ENCODE measurements at places on chromosomes 6 and 20.
A peak's percentile ranks its signal among the peaks of the same experiment; 100 is the strongest.

GRCh38 chr20:38108986-38109541 is 56.0 kb downstream of the TGM2 start:
- no peak for DNase-seq

- DNase-seq = no peak
Measured at GRCh38 chr20:52768694-52769093, 203.5 kb upstream of the TSHZ2 start.

GRCh38 chr20:57317789-57318371 is 11.7 kb upstream of the SPO11 start:
- no peak for DNase-seq

DNA sequence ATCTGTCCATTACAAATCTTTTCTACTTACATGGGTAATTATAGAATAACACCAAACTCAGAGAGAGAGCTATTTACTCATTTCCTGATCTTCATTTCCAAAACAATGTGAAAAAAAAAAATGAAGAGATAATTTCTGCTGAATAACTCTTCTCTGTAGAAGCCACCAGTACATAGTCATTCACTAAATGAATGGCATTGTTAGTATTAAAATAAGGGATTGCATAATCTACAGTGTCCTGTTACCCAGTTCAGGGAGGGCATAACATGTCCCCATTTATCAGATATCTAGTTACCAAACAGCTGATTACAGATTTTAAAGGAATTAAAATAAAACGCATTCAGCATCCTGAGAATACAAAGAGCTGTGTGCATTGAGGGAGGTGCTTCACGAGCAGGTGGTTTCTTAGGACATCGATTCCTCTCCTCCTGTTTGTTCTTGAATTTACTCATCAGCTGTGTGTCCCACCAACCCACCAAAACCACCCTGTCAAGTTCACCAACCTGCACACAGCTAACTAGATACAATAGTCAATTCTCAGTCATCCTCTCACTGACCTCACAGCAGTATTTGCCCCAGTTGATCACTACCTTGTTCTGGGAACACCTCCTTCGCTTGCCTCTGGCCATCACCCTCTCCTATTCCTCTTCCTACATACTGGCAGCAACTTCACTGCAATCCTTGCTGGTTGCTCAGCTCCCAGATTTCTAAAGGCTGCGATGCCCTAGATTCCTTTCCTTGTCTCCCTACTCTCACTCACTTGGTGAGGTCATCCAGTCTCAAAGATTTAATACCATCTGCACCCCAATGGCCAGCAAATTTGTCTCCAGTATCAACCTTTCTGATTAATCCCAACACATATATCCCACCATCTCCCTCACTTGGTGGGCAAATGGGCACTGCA is 18.7 kb downstream of the CNKSR3 start:
- DNase-seq = no peak

GRCh38 chr6:153539602-153540001 is 408.5 kb upstream of the RGS17 start:
- no peak for DNase-seq

- no peak for DNase-seq
Measured at GRCh38 chr6:109093732-109094415, 772 bp downstream of the SESN1 start.

DNA sequence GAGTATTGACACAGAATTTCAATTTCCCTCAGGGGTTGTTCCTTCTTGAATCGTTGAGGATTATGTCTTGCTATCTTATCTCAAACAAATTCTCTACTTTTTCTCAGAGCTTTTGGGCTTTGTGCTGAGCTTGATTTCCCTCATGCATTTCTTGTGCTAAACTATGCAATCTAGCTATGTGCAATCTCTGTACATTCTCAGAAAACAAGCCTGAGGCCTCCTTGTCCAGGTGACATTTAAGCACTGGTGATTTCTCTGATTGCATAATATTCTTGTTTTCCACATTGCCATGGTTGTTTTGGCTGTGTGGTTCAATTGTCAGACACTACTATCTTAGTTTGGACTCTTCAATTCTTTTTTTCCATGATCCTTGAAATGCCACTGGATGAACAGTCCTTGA is 81.2 kb upstream of the MAN1A1 start:
- DNase-seq = no peak

DNA sequence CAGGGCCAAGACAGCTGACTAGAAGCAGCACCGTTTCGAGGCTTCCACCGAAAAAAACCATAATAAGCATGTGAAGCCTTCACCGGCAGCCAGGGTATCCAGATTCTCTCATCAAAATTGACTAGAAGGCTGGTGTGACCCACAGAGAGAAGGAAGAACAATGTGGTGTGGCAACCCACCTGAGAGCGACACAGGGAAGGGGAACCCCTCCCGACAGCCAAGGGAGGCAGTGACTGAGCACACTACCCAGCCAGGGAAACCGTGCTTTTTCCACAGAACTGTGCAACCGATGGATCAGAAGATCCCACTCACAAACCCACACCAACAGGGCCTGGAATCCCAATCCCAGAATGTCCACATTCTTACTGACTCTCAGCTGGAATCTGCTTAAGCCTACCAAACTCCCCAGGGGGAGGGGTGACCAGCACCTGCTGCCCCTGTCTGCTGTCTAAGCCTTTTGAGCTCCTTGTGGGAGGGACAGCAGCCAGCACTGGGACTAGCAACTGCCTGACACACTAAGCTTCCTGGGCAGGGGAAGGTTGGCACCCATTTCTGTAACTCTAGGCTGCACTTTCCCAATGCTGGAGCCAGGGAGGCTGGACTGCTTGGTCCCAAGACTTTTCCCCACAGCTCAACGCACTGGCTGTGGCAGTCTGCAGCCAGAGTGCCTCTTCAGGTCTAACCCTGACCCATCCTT is 231.9 kb upstream of the FAM83B start:
- no peak for DNase-seq

GRCh38 chr20:50034567-50035180 is 51.9 kb downstream of the SNAI1 start:
- DNase-seq = no peak

GRCh38 chr6:30060606-30061091 is 416 bp upstream of the POLR1H start:
- DNase-seq = peak; percentile 23

DNA sequence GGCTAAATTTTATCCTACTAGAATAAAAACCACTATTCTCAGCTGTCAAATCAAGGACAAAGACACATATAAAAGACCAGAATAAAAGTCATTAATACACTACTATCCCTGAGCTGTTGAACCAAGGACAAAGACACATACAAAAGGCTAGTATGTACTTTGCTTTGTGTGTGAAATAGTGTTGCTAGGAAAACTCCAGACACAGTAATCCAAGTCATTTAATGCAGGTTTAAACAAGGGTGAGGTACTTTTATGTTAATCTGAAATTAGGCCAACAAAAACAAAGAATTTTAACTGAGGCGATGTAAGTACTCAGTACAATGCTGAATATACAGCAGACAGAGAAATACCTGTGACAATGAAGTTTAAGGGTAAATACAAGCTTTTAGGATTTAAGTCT is 18.9 kb downstream of the GCLC start:
- no peak for DNase-seq

GRCh38 chr6:153028963-153029362 is 26.5 kb upstream of the MTRF1L start:
- DNase-seq = no peak

DNA sequence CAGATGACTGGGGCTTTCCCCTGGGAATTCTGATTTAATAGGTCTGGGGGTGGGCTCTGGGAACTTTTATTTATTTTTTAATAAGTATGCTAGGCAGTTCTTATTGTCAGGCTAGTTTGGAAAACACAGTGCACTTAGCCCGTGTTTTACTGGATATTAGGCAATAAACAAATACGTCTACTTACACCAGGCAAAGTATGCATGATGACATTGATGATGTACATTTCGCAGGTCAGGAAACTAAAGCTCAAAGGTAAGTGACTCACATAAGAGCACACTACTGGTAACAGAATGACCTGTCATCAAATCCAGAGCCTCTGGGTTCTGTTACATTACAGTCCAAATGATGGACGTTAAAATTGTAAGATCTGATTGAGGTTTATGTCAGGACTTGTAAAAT is 144.4 kb upstream of the EXOC2 start:
- no peak for DNase-seq

DNA sequence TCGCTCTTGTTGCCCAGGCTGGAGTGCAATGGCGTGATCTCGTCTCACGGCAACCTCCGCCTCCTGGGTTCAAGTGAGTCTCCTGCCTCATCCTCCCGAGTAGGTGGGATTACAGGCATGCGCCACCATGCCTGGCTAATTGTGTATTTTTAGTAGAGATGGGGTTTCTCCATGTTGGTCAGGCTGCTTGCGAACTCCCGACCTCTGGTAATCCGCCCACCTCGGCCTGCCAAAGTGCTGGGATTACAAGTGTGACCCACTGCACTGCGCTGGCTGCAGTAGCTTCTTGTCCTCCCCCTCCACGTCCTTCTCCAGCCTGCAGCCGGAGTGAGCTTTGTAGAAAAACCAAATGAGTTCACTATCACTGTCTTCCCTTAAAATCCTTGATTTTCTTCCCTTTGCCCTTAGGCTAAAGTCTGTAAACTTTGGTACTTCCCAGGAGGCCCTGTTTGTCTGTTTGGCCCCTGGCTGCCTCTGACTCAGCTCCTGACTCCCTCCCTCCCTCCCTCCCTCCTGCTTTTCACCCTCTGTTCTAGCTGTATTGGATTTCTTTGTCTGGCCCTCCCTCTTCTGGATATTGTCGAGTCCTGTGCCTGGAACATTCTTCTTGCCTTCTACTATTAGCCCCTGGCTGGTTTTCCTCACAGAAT is 12.9 kb downstream of the PARD6B start:
- no peak for DNase-seq

DNA sequence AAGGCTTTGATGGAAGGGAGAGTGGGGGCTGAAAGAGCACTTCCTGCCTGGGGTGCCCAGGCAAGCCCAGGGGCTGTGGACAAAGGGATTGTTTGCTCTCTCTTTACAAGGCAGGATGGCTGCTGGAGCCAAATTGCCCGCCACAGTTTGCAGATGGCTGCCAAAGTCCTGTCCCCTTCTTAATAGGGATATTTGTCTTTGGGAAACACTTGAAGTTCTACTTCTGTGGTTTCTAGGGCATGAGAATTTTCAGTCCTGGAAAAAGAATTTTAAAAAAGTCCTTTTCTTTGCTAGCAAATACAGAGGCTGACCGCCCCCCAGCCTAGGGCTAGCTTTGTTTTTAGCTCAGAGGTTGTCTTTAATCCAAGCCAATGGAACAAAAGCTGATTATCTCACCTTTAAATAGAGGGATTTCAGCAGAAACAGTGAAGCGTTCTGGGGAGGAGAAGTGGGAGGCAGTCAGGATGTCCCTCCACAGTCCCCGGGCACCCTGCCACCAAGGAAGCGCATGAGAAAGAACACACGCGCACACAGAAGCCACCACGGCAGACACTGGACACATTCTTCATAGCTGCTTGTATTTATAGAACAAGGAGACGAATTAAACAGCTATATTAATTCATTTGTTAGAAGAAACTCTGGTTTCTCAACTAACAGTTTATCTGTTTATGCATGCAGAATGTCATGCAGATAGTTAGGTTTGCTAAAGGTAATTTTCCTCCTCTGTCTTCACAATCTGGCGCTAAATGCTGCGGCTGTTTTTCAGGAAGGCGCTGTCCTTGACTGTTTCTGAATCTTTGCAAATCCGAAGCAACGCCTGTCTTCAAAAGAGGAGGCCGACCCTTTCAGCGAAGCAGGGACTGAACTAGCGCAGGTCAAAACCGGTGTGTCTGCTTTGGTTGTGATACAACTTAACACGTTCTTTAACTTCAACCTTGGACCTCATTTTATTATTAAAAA is 736.9 kb downstream of the QKI start:
- DNase-seq = peak; percentile 4

GRCh38 chr6:142167486-142167885 is 20.4 kb downstream of the VTA1 start:
- no peak for DNase-seq

- no peak for DNase-seq
Measured at GRCh38 chr6:139124887-139125672, 9.8 kb upstream of the HECA start.

GRCh38 chr6:100549406-100550167 is 84.9 kb upstream of the SIM1 start:
- DNase-seq = no peak

DNA sequence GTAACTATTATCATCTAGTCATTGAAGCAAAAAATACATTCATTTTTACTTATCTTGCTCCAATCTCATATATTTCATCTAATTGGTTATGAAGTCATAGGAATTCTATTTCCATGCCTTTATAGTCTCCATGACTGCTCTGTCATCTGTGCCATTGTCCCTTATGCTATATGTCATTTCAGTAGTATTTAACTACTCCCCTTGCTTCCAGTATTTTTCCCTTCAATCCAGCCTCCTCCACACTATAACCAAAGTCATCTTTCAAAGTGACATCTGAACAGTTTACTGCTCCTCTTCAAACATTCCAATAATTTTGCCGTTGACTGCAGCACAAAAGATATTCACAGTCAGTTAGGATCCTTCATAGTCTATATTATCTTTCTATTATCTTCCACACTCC is 216.6 kb upstream of the HS3ST5 start:
- DNase-seq = no peak

DNA sequence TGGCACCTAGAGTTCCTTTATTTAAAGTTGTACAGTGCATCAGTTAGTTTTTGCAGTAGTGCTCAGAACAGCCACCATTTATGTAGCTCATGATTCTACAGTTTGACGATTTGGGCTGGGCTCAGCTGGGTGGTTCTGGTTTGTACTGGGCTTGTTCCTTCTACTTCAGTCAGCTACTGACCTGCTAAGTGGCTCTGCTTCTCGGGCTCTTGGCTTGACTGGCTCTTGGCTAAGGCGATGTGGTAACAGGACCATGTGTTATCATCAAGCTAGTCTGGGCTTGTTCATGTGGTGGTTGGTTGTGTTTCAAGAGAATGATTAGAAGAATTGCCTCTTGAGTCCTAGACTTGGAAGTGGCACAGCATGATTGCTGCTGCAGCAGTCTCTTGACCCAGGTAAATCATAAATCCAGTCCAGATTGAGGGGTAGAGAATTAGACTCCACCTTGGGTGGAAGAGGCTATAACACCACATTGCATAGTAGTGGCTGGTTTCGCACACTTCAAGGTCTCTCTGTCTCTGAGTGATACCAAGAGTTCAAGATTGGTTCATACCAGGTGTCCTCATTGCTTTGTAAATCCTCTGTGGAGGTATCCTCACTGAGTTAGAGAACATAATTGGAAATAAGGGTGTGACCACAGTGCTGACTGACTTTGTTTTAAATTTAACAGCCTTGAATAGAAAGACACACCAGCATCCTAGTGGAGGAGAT is 253.0 kb downstream of the ARID1B start:
- DNase-seq = peak; percentile 54

- DNase-seq = no peak
Measured at GRCh38 chr20:11457488-11457887, 460.2 kb upstream of the BTBD3 start.

GRCh38 chr20:55693641-55694040 is 311.7 kb downstream of the CBLN4 start:
- no peak for DNase-seq

GRCh38 chr6:154164397-154164796 is 125.4 kb downstream of the OPRM1 start:
- DNase-seq = no peak

DNA sequence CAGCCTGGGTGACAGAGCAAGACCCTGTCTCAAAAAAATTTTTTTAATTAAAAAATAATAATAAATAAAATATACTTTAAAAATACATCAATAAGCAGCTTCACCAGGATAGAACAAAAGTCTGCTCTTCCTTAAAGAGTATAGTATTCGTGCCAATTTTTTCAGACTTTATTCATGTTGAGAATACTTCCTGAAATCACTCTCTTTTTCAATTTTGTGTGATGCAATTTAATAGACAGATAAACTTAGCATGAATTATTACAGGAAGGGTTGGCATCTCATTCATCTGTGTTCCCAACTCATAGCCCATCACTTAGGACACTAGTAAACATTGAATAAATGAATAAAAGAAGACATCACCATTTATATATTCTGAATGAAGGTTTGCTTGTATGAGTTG is 52.4 kb downstream of the IPCEF1 start:
- no peak for DNase-seq

Measured in NCI-H510A treated with DMSO at 0.1 percent for 48 hours (cell line).